ENCODE measurements at places on chromosomes 1 and 21.

DNA sequence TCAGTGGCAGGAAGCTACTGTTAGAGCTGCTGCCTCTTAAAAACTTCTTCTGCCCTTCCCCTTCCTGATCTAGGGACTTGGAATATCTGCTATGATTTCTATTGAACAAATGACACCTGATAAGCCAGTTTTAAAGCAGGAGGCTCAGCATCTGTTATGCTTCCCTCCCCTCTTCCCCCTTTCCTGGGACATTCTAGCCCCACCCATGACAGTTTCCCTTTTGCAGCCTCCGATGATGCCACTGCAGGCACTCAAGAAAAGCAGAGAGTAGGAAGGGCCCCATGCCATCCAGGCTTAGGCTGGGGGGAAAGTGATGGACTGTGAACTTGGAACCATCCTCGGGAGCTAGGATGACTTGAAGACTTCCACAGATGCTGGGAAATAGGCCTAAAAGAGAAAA, 15.1 kb upstream of the EPB41 start:
- no peak for DNase-seq

DNA sequence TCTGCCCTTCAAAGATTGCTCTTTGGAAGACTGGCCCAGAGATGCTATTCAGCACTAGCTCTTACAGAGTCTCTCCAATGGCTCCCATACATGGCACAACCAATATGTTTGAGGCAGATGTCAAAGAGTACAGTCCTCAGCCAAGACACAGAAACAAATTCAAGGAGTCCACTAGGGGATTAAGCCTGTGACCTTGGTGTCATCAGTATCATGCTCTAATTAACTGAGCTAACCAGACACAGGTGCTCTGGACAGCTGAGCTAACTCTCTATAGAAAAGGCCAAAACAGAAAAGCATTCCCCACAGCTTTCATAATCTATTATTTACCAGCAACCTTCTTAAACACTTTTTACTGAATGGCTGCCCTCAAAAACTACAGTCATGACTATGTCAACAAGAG, 666.0 kb upstream of the PLXNA2 start:
- DNase-seq: no peak

DNA sequence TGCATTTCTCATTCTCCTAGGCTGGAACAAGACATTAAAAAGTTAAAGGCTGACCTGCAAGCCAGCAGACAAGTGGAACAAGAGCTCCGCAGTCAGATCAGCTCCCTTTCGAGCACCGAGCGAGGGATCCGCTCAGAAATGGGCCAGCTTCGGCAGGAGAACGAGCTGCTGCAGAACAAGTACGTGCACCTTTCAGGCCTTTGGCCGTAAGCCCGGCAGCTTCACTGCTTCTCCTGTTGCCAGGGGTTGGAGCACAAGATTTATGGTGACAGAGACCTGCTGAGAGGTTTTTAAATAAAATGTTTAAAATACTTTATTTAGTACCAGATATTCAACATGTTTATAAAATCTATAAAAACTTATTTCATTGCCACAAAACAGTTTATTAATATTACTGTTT, 53.4 kb downstream of the MACO1 start:
- DNase-seq: no peak

- DNase-seq: no peak
These were observed 8.4 kb downstream of the KCNJ10 start for GRCh38 chr1:160061369-160062229.

DNA sequence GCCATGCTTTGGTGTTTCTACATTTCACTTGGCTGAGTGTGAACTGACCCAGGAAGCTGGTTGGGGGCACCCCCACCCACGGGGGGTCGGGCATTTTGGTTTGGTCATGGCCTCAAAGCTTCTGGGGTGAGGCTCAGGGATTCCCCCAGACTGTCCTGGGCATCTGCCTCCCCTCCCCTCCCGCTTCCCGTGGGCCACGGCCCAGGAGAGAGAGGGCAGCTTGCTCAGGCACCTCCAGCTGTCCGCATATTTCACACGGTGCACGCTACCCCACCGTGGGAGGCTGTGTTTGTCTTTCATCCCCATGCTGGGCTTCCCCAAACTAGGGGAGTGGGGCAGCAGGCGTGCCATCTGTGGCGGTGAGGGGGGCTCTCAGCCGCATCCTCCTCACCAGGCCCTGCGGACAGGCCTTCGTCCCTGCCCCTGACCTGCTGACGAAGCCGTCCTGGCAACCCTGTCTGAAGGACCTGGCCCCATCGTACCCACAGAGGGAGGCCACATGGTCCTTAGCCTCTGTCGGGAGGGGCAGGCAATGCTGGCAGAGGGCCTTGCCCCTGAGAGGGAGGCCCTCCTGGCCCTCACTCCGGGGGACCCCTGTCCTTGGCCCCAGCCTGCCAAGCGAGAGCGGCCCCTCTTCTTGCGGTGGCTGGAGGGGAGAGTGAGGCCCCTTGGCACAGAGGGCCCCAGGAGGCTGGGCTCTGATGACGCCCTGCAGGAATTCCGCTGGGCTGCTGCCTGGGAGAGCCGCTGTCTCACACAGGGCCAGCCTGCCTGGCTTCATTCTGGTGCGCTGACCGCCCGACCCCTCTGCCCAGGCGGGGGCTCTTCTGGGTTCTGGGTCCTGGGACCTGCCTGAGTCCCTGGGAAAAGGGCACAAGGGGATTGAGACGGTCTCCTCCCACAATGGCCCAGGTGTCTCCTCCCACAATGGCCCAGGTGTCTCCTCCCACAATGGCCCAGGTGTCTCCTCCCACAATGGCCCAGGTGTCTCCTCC, 22.1 kb downstream of the TP73 start:
- no peak for DNase-seq

Measured in cardiac fibroblast (primary cell).